ENCODE measurements at places on chromosomes 5 and 9.
A peak's percentile ranks its signal among the peaks of the same experiment; 100 is the strongest.

DNA sequence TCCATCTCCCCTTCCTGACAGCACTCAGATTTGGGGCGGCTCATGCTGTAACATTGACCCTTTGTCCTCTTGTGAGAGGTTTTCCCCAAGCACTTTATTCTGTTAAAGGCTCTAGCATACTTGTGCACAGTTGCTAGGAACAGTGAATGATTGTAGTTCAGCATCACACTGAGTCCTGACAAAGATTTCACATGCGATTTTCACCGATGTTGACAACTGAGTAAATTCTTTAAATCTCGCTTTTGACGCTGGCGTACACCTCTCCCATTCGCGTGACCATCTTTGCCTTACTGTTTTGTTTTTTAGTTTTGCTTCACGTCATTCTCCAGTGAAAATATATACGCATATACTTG, 780 bp downstream of the CDC37L1 start:
- DNase-seq: no peak

DNA sequence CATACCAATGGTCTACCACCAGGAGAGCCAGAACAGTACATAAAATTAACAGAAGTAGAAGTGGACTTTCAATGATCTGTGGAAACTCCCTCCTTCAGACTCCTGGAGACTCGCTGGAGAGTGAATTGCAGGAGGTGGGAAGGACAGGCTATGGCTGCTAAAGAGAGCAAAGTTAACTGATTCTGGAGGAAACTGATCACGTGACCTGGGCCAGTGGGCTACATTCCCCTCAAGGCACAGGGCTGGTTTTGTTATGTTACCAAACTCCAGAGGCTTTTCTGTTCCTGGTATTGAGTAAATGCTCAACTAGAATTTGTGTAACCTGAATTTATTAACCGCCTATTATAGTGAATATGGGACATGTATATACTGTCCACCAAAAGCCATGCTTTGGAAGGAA, 372.6 kb downstream of the MTRR start:
- no peak for DNase-seq

DNA sequence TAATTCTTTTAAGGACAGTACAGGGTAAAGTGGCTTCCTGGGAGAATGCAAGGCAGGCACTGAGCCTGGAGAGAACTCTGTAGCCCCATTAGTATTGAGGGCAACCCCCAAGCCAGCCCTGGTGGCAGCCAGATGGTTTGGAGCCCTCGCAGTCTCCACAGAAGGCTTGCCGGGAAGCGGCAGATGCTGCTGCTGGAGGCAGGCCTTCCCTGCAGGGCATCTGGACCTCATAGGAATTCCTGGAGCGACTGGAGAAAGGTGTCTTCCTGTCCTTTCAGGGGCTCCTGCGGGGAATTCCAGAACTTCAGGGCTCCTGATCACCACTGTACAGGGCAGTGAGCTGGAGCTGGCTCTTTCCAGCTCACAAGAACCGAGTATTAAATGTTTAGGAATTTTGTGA, 167.5 kb downstream of the INSYN2B start:
- no peak for DNase-seq

- no peak for DNase-seq
These were observed 673.4 kb upstream of the MEF2C start for GRCh38 chr5:89556215-89556913.

DNA sequence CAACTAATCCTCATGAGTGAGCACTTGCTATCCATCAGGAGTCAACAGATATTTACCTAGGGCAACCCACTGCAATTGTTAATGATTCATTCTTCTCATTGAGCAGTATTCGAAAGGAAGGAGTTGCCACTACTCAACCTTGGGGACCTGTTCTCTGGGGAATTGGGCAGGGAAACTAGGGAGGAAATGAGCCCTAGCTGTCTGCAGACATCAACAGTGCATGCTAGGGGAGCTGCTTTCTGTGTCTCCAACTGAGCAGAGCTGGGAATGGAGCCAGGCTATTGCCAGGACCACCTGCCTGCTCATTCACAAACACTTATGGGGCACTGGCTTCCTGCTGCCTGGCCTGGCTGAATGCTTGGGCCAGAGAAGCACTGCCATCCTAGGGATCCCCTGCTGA, 183.4 kb downstream of the TMEM38B start:
- no peak for DNase-seq

- DNase-seq: no peak
These were observed 48.8 kb upstream of the SLC25A51 start for GRCh38 chr9:37952731-37953130.

- no peak for DNase-seq
These were observed 3.0 kb downstream of the DNAH5 start for GRCh38 chr5:13941468-13941867.

- DNase-seq: no peak
These were observed 85.5 kb upstream of the PITX1 start for GRCh38 chr5:135119481-135119880.

GRCh38 chr5:130532786-130533185, 628.5 kb downstream of the CHSY3 start:
- no peak for DNase-seq

GRCh38 chr9:75873712-75874111, 16.8 kb upstream of the PCSK5 start:
- no peak for DNase-seq

DNA sequence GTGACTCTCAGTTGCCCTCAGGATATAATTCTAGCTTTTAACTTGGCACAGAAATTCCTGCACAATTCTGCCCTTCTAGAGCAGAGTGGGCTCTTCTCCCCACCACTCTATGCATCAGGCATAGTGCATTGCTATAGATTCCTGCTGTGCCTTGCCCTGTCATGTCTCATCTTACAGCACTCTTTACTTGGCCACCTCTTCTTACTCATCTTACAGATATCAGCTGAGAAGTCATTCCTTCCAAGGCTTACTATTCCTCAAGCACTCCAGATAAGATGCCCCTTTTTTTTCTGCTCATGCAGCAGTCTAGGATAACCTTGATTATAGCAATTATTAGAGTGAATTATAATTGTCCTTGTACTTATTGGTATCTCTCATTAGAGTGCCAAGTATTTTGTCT, 5.6 kb downstream of the FAM221B start:
- DNase-seq: no peak

DNA sequence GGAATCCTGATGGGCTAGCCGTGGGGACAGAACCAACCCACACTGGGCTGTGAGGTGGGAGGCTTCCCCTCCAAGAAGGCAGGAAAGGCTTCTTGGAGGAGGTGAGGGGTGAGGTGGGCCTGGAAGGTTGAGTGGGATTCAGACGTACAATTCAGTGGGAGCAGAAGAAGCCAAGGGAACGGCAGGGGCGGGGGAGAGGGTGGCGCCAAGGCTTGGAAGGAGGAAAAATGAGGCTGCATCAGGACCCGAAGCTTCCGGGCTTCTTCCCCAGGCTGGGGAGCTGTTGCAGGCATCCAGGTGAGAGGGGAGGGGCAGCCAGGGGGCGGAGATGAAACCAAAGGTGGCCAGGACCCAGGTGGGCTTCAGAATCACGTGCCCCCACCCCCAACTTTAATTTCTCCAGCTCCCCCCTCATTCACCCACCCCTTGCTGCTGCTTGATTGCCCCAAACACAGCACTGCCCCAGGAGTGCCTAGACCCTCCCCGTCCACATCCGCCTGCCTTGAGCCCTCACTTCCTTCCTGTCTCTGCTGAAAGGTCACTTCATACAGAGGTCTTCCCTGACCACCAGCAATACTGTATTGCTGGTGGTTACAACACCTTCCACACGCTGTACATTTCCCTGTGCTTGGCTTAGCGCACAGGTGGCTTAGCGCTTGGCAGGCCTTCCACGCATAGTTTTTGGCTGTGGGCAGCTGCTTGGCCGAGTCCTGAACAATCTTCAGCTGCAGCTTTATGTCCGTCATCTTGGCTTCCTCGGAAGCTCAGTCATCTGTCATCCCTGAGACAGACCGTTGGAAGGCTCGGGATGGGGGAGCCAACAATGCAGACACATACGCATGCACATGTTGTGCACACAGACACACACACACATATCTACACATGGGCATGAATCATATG, 193.5 kb downstream of the RGS3 start:
- DNase-seq: no peak

DNA sequence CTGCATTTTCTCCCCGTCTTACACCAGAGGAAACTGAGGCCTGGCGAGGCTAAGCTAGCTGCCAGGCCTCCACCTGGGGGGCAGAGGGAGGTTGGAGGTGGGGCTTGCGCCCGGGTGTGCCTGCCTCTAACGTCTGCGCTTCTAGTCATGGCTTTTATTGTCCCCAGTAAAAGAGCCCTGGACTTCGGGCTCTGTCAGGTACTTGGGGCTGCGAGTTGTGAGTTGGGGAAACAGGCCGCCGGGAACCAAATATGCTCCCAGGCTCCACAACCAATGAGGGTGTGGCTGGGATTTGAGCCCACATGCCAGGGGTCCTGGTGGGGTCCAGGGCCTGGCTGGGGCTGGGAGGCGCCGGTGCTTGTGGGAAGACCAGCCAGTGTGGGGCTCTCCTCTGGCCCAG, 57.4 kb upstream of the NOTCH1 start:
- DNase-seq: no peak

DNA sequence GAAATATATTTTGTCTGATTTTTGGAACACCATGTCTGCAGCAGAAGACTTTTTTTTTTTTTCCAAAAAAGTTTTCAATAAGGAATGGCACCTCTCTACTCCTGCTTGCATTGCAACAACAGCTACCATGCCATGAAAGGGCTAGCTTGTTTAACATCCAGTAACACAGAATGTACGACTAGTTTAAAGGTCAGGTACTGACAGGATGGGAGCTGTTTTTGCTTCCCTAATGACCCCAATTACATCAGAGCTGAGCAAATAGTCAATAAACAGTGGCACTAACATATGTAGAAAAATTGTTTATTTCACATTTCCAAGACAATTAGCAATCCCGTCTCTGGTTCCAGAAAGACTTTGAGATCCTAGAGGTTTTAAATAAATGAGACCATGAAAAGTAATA, 693.8 kb downstream of the NR2F1-AS1 start:
- no peak for DNase-seq

DNA sequence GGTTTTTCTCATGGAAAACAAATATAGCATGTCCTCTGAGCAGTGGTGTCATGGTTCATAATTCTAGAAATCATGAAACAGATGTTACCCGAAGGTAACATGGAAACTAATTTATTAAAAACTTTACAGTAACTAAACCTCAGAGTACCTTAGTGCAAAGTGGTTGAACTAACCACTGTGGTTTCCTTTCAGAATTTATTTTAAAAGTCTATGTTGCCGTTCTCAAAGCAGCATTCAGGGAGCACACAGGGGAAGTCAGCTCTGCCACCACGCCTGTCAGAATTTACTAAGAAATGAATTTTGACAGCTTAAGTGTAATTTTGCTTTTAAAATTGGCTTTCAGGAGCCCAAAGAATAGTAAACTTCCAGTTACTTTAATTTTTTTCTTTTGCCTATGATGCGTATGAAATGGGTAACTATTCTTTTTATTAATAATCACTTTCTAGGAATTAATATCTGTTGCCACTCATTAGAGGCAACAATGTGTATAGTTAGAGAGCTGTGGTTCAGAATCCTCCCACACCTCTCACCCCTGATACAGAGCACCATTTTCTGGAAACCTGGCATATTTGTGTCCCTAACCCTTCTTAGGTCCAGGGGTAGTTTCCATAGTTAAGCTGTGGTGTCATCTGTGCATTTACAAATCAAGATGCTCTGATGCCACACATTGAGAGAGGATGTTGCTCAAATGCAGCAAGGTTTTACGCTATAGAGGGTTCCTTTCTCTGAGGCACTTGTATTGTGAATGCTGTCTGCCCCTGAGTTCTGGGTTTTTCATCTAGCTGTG, 202.6 kb downstream of the ZSWIM6 start:
- no peak for DNase-seq

DNA sequence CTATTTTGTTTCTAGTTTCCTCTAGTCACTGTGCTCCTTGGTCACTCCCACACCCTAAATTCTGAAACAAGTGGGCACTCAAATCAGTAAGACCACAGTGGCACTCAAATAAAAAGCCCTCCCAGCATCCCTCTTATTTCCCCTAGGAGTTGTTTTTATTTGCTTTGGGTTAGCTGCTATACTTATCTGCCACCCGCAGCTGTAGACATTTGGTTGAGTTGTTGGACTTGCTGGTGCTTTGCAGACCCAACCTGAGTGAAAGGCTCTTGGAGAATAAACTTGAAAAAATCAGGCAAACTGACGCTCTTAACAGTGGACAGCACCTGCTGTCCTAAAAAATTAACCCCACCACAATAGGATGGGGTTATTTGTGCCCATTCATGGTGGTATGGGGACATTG, 203.0 kb downstream of the SPATA31A6 start:
- no peak for DNase-seq

GRCh38 chr5:2329741-2330140, 421.7 kb downstream of the IRX2 start:
- DNase-seq: no peak

DNA sequence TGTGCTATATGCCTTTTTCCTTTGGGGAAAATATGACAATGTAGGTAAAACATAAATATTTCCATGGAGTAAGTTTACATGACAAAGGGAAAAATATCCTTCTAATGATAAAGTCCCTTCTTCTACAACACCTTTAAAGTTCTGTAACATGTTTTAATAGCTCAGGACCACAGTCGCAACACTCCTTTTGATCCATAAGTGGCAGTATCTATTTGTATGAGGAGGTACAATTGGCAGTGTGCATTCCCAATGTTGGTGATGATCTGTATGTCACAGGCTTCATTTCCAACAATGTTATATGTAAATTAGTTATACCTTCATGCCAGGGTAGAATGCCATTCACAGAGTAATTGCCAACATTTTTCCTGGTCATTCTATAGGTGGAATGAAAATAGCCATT, 127.1 kb upstream of the CCNH start:
- no peak for DNase-seq

GRCh38 chr5:107570181-107570580, 100.6 kb downstream of the EFNA5 start:
- DNase-seq: no peak

DNA sequence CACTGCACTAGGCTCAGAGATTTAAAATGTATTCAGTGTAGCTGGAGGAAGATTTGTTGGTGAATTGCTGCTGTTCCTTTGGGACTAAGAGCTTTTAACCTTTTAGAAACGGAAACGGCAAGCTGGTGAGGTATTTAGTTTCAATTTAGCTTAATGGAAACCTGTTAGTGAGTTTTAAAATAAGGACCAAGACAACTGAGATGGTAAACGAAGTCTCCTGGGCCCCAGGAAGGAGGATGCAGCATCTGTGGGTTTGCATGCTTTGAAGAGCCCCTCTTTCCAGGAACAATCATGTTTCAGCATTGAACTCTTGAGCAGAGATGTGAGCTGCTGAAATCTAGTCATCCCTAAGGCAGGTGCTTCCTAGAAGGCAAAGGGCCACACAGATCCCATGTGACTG, 16.5 kb downstream of the DNAI1 start:
- no peak for DNase-seq

DNA sequence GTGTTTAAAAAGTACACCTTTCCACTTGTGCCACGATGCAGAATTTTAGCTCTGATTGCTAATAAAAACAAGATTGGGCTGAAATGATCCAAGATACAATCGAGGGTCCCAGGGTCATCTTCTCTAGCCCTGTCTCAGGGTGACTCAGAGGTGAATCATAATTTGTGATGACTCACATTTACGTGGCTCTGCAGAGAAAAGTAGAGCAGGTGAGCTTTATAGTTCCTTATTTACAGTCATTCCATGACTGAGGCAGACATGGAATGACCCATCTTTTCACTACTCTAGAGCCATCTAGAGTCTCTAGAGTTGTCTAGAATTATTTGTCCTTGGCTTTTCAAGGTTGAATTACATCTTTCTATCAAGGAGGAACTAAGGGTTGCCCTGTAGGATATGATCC, 155.2 kb downstream of the GAS1 start:
- DNase-seq: no peak

- peak; percentile 50 for DNase-seq
These were observed 47.8 kb upstream of the PSD2 start for GRCh38 chr5:139747583-139748504.

GRCh38 chr5:16521521-16522483, 56.2 kb upstream of the ZNF622 start:
- no peak for DNase-seq

All from stimulated activated CD4-positive, alpha-beta T cell treated with anti-CD3 and anti-CD28 coated beads, Interleukin-1b, Interleukin-23, amount 100 ng/mL, for 4 hours (primary cell).